ENCODE measurements at places on chromosomes 2 and 18.

DNA sequence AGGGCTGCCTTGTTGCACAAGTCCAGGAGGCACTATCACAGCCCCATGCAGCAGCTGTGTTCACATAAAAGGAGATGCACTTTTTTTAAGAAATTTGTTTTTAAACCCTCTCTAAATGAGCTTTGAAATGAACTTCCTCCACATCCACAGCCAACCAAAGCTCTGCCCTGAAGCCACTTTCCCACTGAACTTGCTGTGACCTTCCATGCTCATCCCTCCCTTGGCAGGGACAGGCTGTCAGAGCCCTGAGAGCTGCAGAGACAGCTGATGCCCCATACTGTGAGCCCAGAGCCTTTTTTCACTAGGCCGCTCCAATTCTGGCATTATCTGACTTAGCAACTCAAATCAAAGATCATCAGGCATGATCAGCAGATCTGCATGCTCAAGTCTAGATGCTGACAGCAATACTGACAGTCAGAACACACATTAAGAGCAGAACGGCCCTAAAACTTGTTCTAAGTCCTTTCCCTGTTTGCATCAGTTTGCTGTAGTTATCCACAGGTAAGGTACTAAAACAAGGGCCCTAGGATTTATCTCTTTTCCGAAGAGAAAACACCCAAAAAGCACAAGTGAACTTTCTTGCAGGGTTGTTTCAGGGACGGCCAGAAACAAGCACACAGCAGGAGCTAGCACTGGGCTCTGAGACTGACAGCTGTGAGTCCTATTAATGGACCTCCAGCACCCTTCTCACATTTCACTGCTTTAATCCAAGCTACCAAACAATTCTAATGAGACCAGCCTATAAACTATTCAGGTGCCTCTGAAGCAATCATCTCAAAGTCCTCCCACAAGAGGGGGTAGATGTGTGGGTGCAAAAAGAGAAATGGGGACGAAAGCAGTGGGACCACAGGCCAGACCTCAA, 34.9 kb downstream of the RNU4ATAC start:
- no peak for DNase-seq

DNA sequence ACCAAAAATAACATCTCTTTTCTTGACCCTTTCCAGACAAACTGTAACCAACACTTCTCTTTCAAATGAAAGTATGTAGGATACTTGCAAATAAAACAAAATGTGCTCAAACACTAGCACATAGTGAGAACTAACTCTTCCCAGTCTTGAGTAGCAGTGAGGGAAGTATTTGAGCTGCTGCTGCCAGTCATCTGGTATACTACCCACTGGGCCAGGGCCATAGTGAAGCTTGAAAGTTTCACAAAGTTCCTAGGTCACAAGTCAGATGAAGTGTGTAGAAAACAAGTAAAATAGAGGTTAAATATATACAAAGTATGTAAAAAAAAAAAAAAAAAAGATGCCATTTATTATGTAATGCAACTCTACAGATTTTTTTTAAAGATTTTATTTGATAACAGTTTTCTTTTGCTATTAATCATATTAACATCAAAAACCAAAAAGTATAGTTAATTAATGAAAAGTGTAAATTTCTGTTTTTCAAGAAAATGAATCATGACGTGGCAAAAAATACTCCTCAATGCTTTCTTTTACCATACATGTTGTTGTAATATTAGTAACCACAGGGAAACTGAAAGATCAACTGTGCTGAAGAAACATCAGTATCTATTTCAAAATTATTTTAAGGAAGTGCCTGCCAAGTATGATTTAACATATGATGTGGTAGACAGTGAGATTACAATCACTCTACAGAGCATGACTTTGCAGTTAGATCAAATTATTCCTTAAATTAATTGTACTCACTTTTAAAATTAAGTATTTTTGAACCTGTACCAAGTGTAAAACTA, 21.6 kb upstream of the TRIB2 start:
- no peak for DNase-seq

DNA sequence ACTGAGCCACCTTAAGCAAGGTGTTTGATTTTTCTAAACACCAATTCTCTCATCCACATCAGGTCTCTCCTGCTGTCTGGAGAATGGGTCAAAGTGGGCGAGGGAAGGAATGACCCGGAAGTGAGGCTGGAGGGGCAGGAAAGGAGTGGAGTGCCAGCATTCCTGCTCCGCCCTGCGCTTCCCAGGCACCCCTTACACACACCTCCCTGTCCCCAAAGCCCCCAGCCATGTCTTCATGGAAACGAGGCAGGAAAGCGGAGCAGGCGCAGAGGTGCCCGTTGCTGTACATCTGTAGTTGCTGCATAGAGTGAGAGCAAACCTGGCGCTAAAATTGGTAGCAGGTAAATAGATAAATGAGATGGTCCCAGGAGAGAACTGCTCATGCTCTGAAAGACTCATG, 27.2 kb upstream of the NT5DC4 start:
- no peak for DNase-seq

- no peak for DNase-seq
Observed at GRCh38 chr2:235937087-235937486, 231.1 kb downstream of the GBX2 start.

- DNase-seq, result peak; percentile 59
Observed at GRCh38 chr2:190408538-190409271, 550 bp downstream of the MFSD6 start.

- peak; percentile 11 for DNase-seq
Observed at GRCh38 chr2:241412144-241412543, 56.1 kb downstream of the FARP2 start.

DNA sequence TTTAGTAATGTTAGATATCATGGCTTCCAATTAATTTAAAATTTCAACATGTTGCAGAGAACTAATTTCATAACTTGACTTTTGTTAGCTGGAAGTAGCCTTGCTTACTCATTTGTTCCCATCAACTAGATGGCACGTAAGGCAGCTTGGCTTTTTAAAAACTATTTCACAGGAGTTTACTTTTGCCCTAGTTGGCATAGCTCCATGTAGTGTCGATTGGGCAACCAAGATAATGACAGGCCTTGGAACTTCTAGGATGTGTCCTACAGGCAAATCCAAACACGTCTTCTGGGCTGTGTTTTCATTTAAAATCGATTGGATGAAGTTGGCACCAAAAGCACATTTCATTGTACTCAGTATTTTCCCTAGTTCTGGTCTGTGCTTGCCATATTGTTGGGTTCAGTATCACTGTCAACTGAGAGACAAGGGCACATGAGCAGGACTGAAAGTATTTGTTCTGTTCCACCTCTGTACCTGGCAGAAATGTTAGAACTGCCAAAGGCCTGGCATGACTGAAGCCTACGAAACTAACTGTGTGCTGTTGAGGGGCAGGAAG, 29.4 kb downstream of the HADHB start:
- DNase-seq, result no peak

- peak; percentile 39 for DNase-seq
Observed at GRCh38 chr2:27306573-27307286, 1.5 kb downstream of the UCN start.

GRCh38 chr2:222960126-222960525, 91.9 kb upstream of the KCNE4 start:
- no peak for DNase-seq
